ENCODE measurements at places on chromosomes 12 and 14. TPM values are rescaled to one million over a fixed set of nuclear protein-coding genes. Genes with fewer than 3 reads are reported as not detected.

The P2RX7 gene
- polyA plus RNA-seq = 0.61 TPM

The RHEBL1 gene
- 0.55 TPM for polyA plus RNA-seq

The CLEC7A gene
- polyA plus RNA-seq = 1.7 TPM

The RGS6 gene
- polyA plus RNA-seq = 0.79 TPM

The GLIPR1L1 gene
- not detected for polyA plus RNA-seq

Data from adipose tissue (tissue), 3 donors.